Tongue (tissue), 3 donors: ENCODE measurements at places on chromosomes 2 and 18.

DNA sequence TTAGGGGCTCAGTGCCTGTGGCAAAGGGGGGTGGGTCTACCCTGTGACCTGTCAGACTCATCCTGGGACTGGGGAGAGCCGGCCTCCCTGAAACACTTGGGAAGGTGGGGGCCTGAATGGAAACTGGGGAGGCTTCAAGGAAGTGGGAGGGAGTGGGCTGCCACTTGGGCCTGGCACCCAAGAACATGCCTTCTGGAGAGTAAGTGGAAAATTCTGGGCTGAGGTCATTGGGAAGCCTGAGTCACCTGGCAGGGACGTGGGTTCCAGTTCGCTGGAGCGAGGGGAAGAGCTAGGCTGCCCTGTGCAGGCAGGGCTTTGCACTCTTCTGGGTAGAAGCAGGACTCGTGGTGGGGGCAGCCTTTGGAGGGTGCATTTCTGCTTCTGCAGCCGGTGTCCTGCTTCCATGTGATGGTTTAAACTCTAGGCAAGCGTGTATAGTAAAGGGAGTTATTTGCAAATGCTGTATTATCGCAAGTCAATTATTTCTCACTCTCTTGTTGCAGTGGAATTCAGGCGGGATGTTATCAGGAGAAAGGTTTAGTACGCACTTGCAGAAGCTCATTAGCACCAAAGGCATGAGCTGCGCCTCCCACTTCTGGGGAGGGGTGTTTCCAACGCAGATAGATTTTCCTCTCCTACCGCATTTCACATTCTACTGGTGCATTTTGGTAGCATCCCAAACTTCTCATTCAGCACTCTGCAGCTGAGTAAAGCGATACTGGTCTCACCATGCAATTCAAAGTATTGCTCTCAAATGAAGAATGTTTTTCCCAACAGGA, 3.8 kb downstream of the LRRFIP1 start:
- DNase-seq, result no peak

DNA sequence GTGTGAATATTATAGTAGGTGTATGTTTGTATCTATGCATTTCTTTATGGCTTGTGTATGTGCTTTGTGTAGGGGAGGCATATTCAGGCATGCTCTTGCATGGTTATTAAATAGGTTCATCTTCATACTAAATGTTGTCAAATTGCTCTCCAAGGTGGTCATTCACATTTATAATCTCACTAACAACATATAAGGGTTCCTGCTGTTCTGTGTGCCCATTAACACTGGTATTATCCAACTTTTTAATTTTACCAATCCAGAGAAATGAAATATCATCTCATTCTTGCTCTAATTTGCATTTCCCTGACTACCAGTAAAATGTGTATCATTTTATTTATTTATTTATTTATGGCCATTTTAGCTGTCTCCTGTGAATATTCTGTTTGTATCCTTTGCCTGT, 29.0 kb upstream of the RPL37A start:
- no peak for DNase-seq

GRCh38 chr2:224444021-224444420, 42.1 kb upstream of the FAM124B start:
- DNase-seq, result no peak

- no peak for DNase-seq
Observed at GRCh38 chr2:46254474-46254873, 42.7 kb upstream of the EPAS1 start.

GRCh38 chr2:241852116-241852980, 6.3 kb downstream of the PDCD1 start:
- no peak for DNase-seq
